ENCODE measurements at places on chromosomes 4 and X. TPM values are rescaled to one million over a fixed set of nuclear protein-coding genes. Genes with fewer than 3 reads are reported as not detected.

KLHL13 gene
- 8.1 TPM for total RNA-seq

ADH1A gene
- not detected for total RNA-seq

FAM9C gene
- not detected for total RNA-seq

TLR1 gene
- 0.14 TPM for total RNA-seq

AMELX gene
- total RNA-seq: not detected

HSFX4 gene
- not detected for total RNA-seq

ASMT gene
- not detected for total RNA-seq

KIT gene
- total RNA-seq: not detected

NWD2 gene
- not detected for total RNA-seq

TMEM35A gene
- total RNA-seq: 0.51 TPM

ABCG2 gene
- total RNA-seq: 0.60 TPM

NXF2B gene
- total RNA-seq: not detected

F8A2 gene
- not detected for total RNA-seq

KDM6A gene
- 24.0 TPM for total RNA-seq
